ENCODE measurements at places on chromosomes 12 and 14.
A peak's percentile ranks its signal among the peaks of the same experiment; 100 is the strongest.

GRCh38 chr12:75439048-75439447, 41.5 kb upstream of the GLIPR1 start:
- no peak for DNase-seq

DNA sequence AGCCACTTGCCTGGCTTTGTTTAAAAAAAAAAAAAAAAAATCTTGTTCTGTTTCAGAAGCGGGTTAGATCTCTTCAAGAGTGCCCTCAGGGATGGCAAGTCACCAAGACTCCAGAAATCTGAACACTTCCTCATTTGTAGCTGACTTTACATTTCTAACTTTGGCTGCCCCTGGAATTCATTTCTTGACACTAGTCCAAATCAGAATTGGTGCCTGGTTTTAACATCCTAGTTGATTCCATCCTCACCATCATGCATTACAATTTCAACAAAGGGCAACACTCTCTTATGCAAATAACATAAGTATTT, 295.5 kb downstream of the RMST start:
- no peak for DNase-seq

GRCh38 chr12:3196488-3196887, 119.3 kb downstream of the TSPAN9 start:
- DNase-seq: no peak

GRCh38 chr12:92553389-92553788, 149.4 kb upstream of the PLEKHG7 start:
- DNase-seq: no peak

- no peak for DNase-seq
Measured at GRCh38 chr12:22029991-22030390, 16.0 kb upstream of the CMAS start.

DNA sequence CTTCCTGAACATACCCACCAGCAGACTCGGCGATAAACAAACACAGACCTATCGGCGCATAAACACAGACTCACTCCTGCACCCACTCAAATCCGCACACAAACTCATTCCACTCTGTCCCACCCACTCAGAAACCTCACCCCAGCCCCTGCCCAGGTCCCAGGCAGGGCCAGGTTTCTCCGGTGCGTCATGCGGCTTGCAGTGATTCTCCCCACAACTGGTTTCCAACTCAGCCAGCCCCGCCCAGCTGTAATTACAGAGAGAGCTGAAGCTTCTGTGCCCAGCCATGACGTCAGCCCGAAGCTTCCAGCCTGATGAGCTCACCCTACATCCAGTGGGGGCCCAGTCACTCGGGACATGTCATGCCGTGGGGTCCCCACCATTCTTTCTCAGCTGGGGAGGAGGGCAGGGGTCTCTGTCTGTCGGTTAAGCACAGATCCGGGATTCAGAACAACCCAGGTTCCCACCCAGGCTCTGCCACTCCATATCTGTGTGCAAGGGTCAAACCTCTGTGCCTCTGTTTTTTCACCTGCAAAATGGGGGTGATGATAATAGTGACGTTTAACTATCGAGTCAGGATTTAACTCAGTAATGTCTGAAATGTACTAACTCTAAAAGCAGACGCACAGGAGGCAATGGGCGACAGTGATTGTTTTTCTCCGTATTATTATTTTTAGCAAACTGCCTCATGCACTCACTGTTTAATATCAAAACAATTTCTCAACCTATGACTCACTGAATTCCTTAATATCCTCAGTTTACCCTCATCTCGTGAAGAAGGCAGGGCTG, 2.3 kb upstream of the HSPB8 start:
- peak; percentile 20 for DNase-seq

All from NCI-H1436 treated with DMSO at 0.1 percent for 48 hours (cell line).